Muscle of leg (tissue), 16 donors: ENCODE measurements at places on chromosomes 16 and 17. TPM values are rescaled to one million over a fixed set of nuclear protein-coding genes. Genes with fewer than 3 reads are reported as not detected.

Gene ABCC6
- 0.91 TPM for polyA plus RNA-seq

Gene HSD17B2
- polyA plus RNA-seq: 1.8 TPM

Gene HSPB9
- 0.37 TPM for polyA plus RNA-seq

Gene CYLD
- 26.1 TPM for polyA plus RNA-seq

Gene TERB1
- polyA plus RNA-seq: not detected

Gene SMIM22
- not detected for polyA plus RNA-seq

Gene NDRG4
- polyA plus RNA-seq: 16.9 TPM

Gene TNFRSF17
- not detected for polyA plus RNA-seq

Gene C16orf96
- 0.29 TPM for polyA plus RNA-seq

Gene CCT6B
- polyA plus RNA-seq: 3.2 TPM

Gene ZNF597
- 1.6 TPM for polyA plus RNA-seq

Gene CBX2
- 11.5 TPM for polyA plus RNA-seq

Gene RPA1
- polyA plus RNA-seq: 52.6 TPM

- no peak for DNase-seq
These were observed 207.1 kb upstream of the ZFHX3 start for GRCh38 chr16:73255031-73255430.

DNA sequence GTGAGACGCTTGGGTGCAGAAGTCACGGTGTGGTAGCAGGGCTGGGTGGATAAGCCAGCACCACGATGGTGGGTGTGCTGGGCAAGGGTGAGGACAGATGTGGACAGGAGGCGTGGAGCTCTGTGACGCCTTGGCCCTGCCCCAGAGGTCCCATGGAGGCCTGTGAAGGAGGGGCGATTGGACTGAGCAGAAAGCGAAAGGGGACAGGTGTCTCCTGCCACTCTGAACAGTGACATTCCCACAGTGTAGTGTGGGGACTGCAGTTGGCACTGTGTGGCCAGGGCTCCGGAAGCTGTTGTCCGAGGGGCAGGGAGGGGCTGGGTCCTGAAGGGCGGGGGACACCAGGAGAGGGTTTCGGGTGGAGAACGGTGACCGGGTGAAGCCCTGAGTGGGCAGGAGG is 7.3 kb downstream of the TBC1D24 start:
- peak; percentile 72 for DNase-seq

DNA sequence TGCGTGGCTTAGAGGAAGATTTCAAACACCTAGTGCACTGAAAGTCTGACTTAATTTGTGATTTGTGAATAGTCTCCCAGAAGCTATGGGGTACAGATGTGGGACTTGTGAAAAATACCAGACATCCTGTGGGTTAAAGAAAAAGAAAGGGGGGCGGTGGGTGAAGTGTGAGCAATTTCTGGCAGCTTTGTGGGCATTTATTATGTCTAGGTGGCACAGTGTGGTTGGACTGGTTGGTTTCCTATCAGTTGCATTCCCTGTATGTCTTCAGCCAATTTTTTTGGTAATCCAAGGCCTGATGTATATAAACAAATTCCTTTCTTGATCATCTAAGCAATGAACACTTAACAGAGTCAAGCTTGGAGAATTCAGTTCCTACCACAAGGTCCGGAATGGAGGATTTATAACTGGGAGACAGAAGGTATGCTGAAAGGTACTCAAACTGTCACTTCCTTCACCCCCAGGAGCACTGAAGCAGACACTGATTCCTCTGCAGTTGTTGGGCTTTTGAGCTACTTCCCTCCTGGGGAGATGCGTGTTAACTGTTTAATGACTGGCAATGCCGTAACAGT is 211.6 kb downstream of the WWOX start:
- no peak for DNase-seq

GRCh38 chr17:46949291-46950174 is 26.6 kb downstream of the GOSR2 start:
- no peak for DNase-seq

- DNase-seq: no peak
These were observed 70.5 kb upstream of the GNG13 start for GRCh38 chr16:870856-871561.

DNA sequence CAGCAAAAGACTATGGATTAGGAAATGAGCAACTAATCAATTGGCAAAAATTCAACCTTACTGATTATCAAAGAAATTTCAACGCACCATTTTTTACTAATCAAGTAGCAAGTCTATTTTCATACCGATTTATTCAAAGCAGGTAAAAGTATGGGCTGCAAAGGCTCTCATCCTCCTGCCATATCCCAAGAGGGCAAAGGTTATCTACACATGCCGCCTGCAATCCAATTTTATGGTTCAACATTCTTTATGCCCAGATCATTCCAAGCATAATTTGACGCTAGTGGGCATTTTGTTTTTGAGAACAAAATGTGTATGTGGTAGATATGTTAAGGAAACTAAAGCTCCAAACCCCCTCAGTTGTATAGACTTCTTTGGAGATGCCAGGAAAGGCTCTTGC is 270.6 kb downstream of the MAF start:
- DNase-seq: no peak

GRCh38 chr16:88378401-88378800 is 4.4 kb upstream of the ZNF469 start:
- DNase-seq: no peak

GRCh38 chr16:79391395-79391794 is 209.1 kb downstream of the MAF start:
- no peak for DNase-seq

GRCh38 chr17:56319531-56319930 is 166.3 kb downstream of the ANKFN1 start:
- peak; percentile 42 for DNase-seq

GRCh38 chr17:7559320-7560171 is 996 bp downstream of the TNFSF13 start:
- DNase-seq: no peak

GRCh38 chr16:51146256-51146924 is 4.7 kb downstream of the SALL1 start:
- DNase-seq: peak; percentile 35

DNA sequence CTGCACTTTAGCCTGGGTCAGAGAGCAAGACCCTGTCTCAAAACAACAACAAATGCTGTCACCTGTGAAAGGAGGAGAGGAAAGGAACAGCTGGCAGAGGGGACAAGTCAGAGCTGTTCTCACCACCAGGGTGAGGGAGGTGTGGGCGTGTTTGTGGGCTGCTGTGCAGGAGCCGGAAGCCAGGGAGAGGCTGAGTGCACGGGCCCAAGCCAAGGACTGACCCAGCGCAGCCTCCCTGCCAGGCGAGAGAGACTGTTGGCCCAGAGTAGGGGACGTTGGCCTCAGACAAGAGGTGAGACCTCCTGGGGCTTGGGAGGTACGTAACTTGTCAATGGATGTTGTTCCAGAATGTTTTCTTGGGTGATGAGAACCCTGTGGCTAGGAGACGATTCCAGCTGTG is 10.7 kb downstream of the SPNS2 start:
- DNase-seq: no peak

- DNase-seq: no peak
These were observed 761 bp upstream of the LAT start for GRCh38 chr16:28984091-28984490.

GRCh38 chr16:87936375-87937230 is at the start of gene CA5A:
CA5A (minus strand) TSS chr16:87936529; CDS start chr16:87936450, 79 bp downstream.
- no peak for DNase-seq

DNA sequence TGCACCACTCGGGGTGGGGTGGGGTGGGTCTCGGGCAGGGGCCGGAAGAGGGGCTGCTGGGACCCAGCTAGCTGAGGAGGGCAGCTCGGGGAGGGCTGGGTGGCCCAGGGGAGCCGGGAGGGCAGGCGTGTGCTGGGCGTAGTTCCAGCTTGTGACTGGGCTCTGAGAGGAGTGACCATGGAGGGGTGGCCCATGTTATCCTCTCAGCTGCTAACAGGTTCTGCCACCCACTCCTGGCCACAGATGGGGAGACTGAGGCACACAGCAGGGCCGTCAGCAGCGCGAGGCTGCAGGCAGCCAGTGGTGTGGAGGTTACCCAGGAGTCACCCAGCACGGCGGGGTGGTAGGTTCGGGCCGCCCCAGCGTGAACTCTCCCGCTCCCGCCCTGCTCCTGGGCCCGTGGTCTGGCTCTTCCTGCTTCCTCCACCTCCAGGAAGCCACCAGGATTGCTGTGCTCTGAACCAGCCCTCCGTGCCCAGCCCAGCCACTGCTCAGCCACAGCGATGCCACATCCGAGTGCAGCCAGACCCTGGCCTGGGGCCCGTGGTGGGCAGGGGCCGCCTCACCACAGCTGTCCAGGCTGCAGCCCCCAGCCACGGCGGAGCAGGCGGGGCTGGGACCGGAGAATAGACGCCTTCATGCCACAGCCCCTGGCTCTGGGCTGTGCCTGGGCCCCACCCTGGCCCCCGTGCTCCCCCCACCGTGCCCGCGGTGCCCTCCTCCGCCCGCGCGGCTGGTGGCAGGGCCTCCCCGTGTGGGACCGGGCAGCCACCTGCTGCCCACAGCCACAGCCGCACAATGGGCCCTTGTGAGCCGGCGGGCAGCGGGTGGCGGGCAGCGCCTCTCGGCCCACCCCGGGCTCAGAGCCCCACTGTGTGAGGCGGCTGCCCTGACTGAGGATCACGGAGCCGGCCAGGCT is 26.3 kb upstream of the SSTR5 start:
- peak; percentile 72 for DNase-seq

DNA sequence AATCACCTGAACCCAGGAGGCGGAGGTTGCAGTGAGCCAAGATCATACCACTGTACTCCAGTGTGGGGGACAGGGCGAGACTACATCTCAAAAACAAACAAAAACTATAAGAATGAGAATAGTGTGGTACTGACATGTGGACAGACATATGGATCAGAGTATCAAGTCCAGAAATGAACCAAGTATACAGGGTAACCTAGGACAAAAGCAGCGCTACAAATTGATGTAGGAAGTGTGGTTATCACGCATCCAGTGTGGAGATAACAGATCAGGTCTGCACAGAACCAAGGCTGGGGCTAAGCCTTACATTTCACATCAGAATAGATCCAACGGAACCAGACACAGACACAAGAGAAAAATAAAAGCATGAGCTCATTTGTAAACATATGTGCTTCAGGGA is 23.0 kb upstream of the C16orf95 start:
- no peak for DNase-seq

GRCh38 chr17:79949656-79950209 is 85.9 kb downstream of the TBC1D16 start:
- DNase-seq: peak; percentile 5

- peak; percentile 59 for DNase-seq
These were observed 859.1 kb upstream of the GOT2 start for GRCh38 chr16:59593194-59593661.

DNA sequence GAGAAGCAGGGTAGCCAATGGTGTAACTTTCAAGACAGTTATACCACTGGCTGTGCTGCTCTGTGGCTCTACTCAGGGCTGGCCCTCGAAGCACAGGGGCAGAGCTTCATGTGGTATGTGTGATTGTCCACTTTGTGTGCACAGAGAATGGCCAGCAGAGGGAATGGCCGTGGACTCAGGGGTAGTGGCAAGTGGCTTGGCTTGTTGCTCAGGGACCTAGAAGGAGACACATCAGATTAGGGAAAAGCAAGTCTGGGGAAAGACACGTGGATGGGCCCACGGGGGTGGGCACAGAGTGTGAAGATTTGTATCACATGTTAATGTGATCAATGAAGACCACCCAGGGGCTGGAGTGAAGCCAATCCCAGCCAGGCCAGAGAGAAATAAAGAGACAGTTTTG is 20.0 kb upstream of the XYLT2 start:
- DNase-seq: no peak

DNA sequence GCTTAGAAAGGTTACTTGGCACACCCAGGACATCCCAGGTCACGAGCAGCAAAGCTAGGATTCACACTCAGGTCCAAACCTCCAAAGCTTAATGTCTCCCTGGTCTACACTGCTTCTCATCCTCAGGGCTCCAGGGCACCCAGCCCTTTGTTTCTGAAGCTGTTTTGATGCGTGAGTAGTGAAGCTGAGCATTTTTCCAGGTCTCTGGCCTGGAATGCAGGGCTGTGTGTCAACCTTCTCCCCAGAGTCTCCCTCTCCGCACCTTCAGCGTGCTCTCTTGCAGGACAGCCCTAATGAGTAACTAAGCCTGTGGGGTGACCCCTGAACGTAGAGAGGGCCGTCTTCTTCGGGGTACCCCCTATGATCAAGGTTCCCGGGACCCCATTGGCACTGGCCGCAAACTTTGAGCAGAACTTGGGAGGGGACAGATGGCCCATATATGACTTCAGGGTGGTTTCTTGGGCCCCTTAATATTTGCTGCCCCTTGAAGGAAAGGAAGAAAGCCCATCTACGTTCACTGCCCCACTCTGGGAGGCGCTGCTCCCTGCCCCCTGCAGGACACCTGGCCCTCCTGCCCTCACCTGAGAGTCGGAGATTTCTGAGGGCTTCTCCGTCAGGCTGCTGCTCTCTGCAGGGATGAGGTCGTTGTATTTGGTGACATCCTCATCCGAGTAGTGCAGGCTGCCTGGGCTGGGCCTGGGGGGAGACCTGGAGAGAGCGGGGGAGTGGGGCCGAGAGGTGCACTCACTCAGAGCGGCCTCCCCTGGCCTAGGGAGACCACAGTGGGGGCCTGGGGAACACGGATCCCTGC is 36.4 kb upstream of the CDC42EP4 start:
- no peak for DNase-seq

DNA sequence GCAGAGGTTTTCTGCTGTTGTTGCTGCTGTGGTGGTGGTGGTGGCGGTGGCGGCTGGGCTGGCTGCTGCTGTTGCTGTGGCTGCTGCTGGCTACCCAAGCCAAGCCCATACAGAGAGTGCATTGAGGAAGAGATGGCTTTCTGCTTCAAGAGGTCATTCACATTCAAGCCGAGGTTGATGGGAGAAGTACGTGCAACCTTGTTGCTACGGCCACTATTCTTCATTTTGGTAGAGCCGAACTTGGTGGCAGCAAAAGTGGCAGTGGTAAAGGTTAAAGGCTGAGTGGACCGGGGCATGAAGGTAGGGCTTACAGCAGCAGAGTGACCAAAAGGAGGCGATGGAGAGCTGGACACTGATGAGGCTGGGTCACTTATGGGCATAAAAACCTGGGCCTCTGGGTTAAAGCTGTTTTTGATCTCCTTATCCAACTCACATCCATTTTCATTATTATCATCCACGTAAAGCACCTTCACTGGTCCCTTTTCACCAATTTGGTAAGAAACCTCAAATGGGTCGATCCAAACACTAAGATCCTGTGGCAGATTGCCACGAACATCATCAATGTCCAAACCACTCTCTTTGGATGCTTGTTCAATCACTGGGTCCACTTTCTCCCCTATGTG is 2.8 kb downstream of the TOB1 start:
- DNase-seq: no peak
